ENCODE measurements at places on chromosomes 4 and X.

DNA sequence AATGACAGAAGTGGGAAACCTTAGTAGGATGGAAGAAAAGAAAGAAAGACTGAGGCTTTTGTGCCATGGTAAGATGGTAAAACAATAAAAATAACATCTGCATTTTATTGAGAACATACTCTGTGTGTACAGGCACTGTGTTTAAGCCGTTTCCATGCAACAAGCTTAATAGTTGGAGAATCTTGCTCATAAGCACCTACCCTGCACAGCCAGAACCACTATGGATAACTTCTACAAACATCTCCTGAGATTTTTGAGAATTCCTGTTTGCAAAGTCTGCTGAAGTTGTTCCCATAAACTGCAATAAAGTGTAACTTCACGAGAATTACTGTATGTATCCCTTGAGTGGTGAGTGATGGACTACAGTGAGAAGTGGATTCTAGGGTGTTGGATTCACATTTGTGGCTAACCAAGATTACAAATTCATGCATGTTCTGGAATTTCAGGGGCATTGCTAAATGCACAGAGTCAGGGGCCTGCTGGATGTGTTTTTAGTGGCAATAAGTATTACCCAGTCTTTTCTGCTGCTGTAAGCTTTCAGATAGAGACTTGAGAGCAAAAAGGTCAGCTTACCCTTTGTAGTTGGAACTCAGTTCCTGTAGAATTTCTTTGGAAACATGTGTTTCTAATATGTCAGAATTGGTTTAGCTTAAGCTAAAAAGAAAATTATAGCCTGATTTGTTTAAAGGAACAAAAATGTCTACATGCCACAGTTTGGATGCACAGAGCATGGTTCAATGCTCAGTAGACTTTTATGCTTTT, 132.5 kb downstream of the AFF1 start:
- no peak for DNase-seq

DNA sequence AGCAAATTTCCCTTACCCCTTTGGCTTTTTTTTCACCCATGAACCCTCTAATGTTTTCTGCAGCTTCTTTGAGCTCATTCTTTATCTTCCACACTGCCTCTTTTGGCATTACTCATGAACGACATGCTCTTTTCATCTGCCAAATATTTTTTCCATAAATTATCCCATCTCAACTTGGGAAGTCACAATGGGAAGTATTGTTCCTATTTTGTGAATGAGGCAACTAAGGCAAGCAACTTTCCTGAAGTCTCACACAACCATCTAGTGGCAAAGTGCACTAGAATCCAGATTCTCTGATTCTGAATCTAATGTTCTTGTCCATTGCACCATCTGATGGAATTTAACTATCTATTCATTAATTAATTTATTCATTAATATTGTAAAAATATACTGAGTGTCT, 625 bp downstream of the RTL9 start:
- DNase-seq, result no peak

DNA sequence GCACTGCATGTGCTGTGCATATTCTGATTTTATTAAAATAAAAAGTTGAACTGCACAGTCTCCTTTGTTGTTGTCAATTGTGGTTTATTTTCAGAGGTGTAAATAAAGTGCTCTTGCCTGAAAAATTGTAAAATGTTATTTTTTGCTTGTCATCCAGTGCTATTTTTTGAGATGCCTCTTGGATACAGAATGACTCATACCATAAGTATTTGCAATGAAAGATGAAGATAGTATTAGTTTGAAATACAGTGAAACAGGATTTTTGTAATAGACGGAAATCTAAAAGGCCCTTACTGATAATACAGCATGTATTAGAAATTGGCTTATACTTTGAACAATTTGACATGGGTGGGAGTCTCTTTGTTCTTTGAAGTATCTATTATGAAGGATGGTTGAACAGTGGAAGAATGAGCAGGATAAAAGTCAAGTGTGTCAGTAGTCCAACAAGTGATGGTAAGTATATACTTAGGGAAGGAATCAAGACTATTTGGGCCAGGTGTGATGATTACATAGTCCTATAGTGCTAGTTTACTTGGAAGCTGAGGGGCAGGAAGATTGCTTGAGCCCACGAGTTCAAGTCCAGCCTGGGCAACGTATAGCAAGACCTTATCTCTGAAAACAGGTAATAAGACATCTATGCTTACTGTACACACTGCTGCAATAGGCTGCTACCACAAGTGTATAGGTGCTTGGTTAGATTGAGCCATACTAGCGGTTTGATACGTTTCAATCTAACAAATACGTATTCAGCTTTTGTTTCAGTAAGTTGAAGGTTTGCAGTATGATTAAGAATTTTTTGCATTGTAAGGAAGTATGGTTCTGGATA, 16.4 kb downstream of the DDX3X start:
- DNase-seq, result no peak

- DNase-seq, result no peak
Observed at GRCh38 chrX:121671649-121672048, 624.2 kb downstream of the GLUD2 start.

GRCh38 chr4:184826691-184827270, 1.0 kb upstream of the ACSL1 start:
- DNase-seq, result no peak

GRCh38 chr4:60020389-60020788, 1179.7 kb upstream of the ADGRL3 start:
- no peak for DNase-seq

DNA sequence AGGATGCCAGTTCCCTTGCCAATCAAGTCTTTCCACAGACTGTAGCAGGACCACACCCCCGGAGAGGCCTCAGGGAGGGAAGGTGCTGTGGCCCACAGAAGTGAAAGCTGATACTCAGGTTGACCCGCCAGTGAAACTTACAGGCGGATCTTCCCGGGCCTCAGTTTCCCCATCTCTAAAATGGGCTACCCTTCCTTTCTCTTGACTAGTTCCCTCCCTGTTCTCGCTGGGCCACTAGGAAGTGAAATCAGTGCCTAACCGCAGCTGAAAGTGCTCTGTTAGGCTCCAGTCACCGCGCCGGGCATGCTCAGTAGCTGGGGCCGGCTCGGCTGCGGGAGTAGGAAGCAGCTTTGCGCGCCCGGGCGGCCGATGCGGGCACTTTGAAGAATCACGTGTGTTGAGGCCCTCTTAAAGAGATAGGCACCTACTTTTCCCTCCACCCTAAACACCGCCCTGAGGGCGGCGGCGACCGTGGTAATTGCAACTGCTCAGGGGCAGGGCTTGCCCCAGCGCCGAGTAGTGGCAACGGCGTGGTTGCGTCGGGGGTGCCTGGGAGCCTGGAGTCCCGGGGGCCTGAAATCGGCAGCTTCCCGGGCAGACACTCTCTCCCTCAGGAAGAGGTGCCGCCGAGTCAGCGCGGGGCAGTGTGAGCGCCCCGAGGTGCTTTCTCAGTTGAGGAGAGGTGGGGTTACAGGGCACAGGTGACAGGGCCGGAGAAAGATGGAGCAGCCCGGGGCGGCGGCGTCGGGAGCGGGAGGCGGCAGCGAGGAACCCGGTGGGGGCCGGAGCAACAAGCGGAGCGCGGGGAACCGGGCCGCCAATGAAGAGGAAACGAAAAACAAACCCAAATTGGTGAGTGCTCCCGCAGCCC, at the start of gene DIAPH2:
DIAPH2 (plus strand) TSS at position 504 of the 871 bp plus-strand sequence.
- DNase-seq, result peak; percentile 65

DNA sequence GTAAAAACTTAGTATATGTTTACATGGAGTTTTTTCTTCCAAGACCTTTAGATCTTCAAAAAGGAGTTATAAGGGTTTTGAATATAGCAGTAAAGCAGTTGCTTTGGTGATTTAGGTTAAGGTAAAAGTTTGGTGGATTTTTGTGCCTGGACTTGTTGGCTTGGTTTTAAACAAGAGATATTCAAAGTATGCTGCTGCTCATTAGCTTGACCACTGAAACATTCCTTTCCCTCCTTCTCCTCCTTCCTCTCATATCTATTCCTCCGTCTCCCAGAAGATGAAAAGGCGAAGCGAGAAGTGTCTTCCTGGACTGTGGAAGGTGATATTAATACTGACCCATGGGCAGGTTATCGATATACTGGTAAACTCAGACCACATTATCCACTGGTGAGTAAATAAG, 38.4 kb downstream of the METAP1 start:
- DNase-seq, result no peak

DNA sequence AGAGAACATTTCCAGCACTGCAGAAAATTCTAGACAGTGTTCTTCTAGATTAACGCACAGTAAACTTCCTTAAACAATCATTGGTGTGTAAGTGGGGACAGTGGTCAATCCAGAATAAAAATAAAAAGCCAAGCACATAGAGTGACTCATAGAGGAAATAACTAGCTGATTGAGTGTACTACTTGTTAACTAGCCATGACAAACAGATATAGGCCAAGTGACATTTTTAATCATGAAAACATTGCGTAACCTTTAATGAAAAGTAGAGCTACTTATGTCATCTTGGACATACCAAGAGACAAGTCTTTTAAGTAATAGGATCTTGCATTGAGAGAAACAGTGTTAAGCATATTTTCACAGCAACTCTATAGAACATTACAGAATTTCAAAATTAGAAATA, 233.9 kb upstream of the MAB21L2 start:
- no peak for DNase-seq

- no peak for DNase-seq
Observed at GRCh38 chr4:178799204-178799603, 1357.0 kb upstream of the AGA start.

DNA sequence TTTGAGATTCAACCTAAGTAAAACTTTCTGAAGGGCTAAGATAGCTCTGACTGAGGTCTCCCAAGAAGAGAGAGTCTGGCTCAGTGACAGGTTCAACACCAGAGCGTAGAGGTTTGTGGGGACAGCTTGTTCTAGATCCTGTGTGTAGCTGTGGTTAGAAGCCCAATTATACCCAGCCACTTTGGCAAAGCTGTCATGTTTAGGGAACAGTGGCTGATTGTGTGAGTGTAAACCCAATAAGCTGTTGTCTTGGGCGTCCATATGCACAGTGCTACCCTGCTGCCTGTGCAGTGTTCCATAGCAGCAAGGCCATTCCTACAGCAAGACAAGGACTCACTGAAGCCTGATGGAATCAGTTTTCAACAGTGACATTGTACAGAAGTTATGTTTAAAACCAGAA, 11.2 kb upstream of the SCRG1 start:
- no peak for DNase-seq

DNA sequence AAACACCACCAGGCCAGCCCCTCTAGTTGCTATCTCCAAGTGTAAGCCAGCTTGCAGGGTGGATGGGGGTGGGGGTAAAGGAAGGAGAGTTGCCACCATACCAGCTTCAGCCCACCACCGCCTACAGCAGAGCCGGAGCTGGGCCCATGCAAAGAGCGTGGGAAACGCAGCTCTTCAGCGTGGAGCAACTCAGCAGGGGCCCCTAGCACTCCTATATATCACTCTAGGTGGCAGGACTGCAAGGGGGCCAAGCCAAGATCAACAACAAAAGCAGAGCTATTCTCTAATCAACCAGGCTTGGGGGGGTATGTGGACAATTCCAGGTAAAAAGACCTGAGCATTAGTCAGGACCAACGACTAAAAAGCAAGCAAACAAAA, 35.5 kb upstream of the IQSEC2 start:
- no peak for DNase-seq

GRCh38 chrX:41029332-41029731, 55.9 kb upstream of the USP9X start:
- DNase-seq, result no peak

DNA sequence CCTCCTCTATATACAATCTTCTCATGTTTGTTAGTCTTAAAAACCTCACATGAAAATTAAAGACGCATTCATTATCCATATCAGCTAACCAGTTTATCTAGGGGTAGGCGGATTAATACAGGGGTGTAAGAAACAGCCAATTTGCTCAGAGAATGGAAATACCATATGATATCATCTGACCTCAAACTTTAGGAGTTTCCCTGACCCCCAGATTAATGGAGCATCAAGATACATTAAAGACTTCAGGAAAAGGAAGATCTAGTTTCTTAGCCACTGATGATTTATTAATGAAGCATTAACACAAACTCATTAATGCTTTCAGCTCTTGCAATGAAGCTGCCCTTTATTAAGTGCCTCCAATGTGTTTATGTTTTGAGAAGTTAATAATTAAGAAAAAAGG, 67.5 kb downstream of the CAMK2D start:
- DNase-seq, result no peak

DNA sequence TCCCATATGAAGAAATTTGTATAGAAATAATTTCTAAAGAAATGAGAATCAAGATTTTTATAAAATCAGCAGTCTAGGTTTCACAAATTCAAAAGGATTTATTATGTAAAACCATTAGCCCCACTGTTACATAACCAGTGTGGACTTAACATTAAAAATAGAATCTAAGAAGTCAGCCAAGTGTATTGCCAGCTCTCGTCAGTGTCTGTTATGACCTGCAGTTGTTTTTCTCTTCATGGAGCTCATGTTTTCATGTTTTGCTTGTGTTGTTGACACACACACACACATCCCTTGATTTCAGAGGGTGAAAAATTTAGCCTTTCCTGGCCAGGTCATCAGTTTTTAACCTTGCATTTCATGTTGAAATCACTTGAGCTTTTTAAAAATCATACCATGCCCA, 39.5 kb downstream of the USP38 start:
- DNase-seq, result no peak

GRCh38 chrX:119573840-119574393, 446 bp upstream of the UBE2A start:
- no peak for DNase-seq

DNA sequence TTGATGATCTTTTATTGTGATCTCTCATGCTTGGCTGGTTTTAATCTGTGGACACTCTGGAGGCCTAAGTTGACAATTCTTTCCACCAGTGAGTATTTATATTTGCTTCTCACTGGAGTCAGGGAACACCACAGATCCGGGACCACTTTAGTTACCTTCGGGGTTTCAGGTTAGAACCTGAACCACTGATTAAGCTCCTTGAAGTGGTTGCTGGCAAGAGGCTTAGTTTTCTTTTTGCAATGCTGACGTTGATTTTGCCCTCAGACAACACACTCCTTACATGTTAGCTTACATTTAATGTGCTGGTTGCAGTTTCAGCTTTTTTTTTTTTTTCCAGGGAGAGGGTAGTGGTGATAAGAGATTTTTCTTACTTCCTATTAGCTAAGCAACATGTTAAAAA, 10.5 kb upstream of the ZNF330 start:
- DNase-seq, result no peak

- DNase-seq, result no peak
Observed at GRCh38 chrX:1813809-1814208, 198.9 kb downstream of the ASMT start.

DNA sequence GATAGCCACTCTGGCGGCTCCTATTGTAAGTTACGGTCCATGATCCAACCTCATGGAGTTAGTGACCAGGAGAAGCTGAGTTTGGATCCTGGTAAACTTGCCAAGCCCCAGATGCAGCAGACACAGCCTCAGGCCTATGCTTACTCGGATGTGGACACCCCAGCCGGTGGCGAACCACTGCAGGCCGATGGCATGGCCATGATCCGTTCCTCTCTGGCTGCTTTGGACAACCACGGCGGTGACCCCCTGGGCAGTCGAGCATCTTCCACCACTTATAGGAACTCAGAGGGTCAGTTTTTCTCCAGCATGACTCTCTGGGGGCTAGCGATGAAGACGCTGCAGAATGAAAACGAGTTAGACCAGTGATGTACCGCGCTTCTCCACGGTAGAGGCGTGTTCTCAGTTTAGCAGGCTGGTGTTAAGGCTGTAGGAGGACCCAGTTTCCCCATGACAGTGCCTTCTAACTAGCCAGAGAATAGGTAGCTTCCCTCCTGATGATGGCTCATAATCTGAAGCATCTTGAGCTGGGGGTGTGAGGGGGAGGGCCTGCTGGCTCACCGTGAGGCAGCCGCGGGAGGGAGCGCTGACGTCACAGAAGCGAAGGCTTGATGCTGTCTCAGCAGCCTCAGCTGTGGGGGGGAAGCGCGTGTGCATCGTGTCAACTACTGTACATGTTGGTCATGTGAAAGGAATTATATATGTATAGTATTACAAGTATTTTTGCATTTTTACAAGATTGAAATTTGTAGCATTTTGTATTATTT, 31.1 kb downstream of the ZBTB49 start:
- DNase-seq, result no peak
